ENCODE measurements at places on chromosomes 6 and 20.

DNA sequence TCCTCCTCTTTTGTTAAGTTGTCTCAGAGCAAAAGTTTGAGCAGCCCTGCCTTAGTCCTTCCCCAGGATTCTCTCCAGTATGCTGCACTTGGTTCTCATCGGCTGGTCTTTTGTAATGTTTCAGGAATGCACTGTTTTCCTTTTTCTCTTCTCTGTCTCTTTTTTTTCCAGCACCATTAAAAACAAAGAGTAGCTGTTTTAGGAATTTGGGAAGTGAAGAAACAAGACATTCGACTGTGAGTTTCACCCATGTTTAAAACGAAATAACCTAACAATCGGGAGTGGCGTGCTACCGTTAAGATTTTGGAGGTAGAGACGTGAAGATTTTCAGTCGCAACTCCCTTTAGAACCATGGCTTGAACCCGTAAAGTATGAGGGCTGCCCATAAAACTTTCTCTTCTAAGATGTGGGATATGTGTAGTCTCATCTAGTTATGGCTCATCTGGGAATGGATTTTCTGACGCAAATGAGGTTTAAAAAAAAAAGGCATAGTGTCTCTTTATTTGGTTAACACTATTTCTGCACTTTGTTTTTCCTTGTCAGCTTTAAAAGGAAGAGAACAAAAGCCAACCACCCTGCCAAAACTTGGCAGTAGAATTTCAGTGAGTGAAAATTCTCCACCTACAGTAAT is 35.9 kb upstream of the RAB23 start:
- no peak for DNase-seq

DNA sequence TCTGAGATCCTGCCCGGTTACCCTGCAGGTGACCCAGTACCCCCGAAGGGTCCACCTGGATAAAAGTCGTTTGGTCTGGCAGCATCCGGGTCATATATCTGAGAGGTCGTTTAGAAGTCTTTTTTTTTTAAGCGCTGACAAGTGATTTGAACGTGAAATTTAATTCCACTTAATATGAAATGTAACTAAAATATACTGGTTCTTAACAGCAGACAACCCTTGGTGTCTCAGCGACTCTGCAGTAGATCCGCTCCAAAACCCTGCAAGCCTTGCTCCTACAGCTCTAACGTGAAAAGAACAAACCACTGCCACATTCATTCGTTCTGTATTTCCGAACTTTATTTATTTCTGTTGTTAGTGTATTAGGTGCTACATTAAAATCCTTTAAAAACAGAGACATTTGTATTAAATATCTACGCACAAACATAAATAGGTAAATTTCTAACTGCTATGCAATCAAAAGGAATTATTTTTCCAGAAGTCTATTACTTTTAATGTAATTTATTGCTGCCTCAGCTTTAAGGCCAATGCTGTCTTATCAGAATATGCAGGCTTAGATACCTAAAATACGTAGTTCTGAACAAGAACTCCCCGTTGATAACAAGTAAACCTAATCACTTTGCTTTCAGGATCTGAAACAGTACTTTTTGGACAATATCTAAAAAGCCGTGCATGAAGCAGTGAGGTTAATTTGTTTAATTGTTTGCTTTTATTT is 33.5 kb upstream of the TCF21 start:
- DNase-seq, result no peak

DNA sequence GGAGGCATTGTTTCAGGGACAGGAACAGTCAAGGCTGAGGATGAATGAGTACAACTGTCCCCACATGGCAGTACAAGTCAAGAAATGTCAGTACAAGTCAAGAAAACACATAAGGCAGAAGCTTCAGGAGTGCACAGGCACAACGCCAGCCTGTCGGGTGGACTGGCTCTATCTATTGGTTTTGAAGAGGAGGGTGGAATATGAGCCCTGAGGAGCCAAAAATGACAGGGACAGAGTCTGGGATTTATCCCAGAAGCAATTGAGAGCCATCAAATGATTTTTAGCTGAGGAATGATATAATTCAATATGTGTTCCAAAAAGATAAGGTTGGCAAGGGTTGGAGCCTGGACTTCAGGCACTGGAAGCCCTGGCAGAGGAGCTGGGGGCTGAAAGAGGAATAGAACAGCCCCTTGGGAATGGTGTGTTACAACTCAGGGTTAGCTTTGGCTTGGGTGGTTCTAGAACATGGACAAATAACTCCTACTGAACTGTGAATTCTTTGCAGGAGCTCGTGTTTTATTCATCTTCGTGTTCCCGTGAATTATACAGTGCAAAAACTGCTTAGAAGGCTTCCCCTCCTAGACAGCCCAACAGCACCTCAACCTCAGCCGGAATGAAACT is 425.7 kb upstream of the ARID1B start:
- DNase-seq, result no peak

DNA sequence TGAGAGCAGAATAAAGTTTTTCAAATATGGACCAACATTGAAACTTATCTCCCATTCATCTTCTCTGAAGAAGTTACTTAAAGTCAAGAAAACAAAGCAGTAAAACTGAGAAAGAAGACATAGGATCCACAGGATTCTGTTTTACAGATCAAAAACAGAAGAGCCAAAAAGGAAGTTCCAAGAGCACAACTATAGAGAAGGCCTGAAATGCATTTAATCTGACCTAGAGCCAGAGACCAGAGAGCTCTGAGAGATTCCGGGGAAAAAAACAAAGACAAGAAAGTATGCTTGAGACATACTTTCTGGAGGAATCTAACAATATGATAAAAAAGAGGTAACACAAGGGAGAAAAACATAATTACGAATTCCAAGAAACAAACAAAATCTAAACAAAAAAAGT is 26.1 kb downstream of the SRPK1 start:
- DNase-seq, result no peak
